Islet precursor cell (in vitro differentiated cells): ENCODE measurements at places on chromosomes 11 and 22.

DNA sequence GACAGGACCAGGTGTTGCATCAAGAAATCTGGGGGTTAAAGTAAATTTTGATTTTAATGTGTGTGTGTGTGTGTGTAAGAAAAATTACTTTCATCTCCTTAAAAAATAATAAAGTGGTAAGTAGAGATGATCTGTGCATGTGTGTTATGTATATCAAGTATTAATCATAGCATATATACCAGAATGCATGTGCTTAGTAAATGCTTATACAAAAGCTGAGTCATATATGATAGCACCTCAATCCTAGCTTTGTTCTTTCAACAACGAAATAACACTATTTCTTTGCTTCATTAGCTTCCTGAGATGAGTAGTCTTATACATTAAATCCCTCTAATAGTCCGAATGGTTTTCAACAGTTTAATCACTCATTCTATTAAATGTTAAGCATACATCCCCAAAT, 899.6 kb upstream of the ANO3 start:
- DNase-seq = no peak

- DNase-seq = peak; percentile 78
Observed at GRCh38 chr11:64207256-64208085, 950 bp downstream of the FERMT3 start.

GRCh38 chr11:119928047-119928446, 199.0 kb upstream of the NECTIN1 start:
- no peak for DNase-seq

- DNase-seq = peak; percentile 38
Observed at GRCh38 chr22:49307870-49308269, 519.8 kb downstream of the BRD1 start.

GRCh38 chr11:473962-474785, 24.1 kb downstream of the PTDSS2 start:
- no peak for DNase-seq

GRCh38 chr11:62433904-62434276, 15.1 kb downstream of the SCGB1A1 start:
- no peak for DNase-seq

GRCh38 chr11:75056814-75057213, 39.9 kb downstream of the OR2AT4 start:
- no peak for DNase-seq

- DNase-seq = no peak
Observed at GRCh38 chr22:39277142-39277607, 32.4 kb upstream of the PDGFB start.

- DNase-seq = no peak
Observed at GRCh38 chr22:27628891-27629631, 172.5 kb downstream of the MN1 start.

DNA sequence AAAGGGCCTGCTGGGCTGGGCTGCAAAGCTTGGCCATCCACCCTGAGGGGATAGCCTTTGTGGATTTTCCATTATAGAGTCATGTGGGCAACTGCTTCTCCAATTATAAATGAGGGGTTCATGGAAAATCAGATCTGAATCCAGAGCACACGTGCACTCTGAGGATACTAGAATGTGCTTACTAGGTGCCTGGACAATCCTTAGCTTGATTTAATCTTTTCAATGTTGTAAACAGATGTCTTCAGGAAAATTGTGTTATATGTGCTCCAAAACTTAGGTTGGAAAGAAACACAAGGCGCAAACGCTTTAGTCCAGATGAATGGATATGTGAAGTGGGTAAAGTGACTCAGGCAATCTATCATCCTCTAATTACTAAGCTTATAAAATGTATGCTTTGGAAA, 92.0 kb downstream of the SLC17A6 start:
- DNase-seq = no peak

DNA sequence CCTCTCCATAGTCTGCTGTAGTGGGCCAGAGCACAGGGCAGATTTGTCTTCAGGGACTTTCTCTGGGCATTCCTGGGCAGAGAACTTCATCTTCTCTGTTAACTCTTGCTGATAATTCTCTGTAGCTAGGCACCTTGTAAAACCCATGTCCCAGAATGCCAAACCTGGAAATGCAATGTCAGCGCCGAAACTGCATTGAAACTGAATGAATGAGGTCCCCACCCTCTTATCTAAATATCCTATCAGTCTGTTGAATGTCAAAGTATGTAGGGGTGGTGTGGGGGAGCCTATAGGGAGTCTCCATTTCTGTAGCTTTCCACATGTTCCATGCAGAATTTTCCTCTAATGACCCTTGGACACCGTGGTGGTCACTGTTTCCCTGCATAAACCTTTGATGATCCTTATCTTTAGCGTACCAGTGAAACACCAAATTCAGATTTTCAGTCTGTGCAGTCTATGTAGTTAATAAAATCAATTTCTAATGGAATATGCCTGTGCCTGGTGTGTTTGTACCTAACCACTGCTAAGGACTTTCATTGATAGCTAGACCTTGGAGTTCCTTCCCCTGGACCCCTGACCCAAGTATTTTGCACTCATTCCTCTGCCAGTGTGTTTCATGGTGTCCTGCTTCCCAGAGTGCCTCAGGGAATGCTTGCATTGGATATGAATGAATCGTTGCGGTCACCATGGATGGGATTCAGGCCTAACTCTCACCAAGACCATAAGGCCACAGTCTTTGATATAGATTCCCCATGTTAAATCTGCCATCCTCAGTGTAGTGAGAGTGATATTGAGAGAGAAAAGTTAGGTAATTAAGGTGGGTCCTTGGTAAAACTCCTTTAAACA, 2.5 kb upstream of the CABIN1 start:
- no peak for DNase-seq

- DNase-seq = no peak
Observed at GRCh38 chr11:85540635-85541205, 86.4 kb downstream of the DLG2 start.

GRCh38 chr11:98289617-98290263, 731.0 kb upstream of the CNTN5 start:
- DNase-seq = no peak

DNA sequence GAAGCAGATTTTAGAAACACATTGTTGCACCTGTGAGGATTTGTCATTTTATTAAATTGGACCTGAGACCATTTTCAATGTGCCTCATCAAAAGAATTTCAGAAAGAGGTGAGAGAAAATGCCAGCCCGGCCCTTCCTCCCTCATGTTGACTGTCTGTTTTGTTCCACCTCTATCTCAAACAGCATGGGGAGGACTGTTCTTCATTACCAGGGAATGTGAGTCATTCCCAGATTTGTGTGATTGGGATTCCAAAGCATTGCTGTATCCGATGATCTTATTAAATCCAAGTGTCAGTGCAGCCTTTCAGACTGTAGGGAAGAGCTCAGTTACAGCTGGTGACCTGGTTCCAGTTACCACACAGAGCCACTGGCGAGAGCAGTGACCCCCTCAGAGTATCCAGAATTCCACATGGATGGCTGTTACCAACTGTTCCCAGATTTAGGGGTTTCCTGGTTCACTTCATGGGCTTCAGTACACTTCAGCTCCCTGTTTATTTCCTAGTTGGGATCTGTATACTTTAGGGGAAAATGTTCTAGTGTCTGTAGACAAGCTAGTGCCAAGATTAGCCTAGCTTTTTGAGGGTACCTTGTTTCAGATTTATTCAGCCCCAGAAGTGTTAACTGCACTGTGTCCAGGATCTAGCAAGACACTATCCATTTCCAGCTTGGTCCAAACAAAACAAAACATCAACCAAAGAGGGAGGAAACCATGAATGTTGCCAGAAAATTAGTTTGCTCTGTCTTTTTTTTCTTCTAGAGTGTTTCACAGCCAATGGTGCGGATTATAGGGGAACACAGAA, 20.9 kb downstream of the KREMEN1 start:
- DNase-seq = no peak

- no peak for DNase-seq
Observed at GRCh38 chr11:65776710-65777141, 4.0 kb downstream of the AP5B1 start.
